ENCODE measurements at places on chromosomes 7 and 10. TPM values are rescaled to one million over a fixed set of nuclear protein-coding genes. Genes with fewer than 3 reads are reported as not detected.

The UPK3B gene
- total RNA-seq = 10.8 TPM

The SPDYE5 gene
- total RNA-seq = 0.45 TPM

The TMEM26 gene
- 0.54 TPM for total RNA-seq

The LBX1 gene
- total RNA-seq = not detected

The CUBN gene
- total RNA-seq = 19.6 TPM

The MYPN gene
- total RNA-seq = not detected

The CTAGE4 gene
- total RNA-seq = 27.4 TPM

The CLCN1 gene
- not detected for total RNA-seq

The RASSF4 gene
- total RNA-seq = 186 TPM

The FEZF1 gene
- total RNA-seq = not detected

The FAM13C gene
- total RNA-seq = 11.3 TPM

The CALML3 gene
- total RNA-seq = not detected

The SPDYE11 gene
- total RNA-seq = not detected

The SMKR1 gene
- total RNA-seq = 1.0 TPM

The TMEM236 gene
- total RNA-seq = 0.21 TPM

The MYL10 gene
- total RNA-seq = not detected

The GOLGA7B gene
- total RNA-seq = 0.81 TPM

The CARD11 gene
- 1.3 TPM for total RNA-seq

The DRGX gene
- total RNA-seq = not detected

The UNC5B gene
- total RNA-seq = 5.1 TPM

The TEX36 gene
- not detected for total RNA-seq

The TBL2 gene
- total RNA-seq = 59.4 TPM

The NUTM2A gene
- total RNA-seq = 4.2 TPM

The BET1 gene
- 21.6 TPM for total RNA-seq

The TNPO3 gene
- total RNA-seq = 46.1 TPM

The STAG3 gene
- total RNA-seq = 1.5 TPM

The LAMB4 gene
- total RNA-seq = 0.21 TPM

The RNF32 gene
- total RNA-seq = 3.1 TPM

The INPP5F gene
- total RNA-seq = 14.9 TPM

The VGF gene
- total RNA-seq = 1.3 TPM

The GPR85 gene
- total RNA-seq = 0.75 TPM

The MEST gene
- total RNA-seq = 20.7 TPM

Measured in thyroid gland (tissue), 4 donors.